H54 (cell line): ENCODE measurements at places on chromosomes 4 and X.

GRCh38 chr4:107835406-107835805 lies 10.7 kb downstream of the SGMS2 start:
- no peak for DNase-seq

GRCh38 chr4:155173371-155173770 lies 35.1 kb upstream of the NPY2R start:
- DNase-seq = no peak

DNA sequence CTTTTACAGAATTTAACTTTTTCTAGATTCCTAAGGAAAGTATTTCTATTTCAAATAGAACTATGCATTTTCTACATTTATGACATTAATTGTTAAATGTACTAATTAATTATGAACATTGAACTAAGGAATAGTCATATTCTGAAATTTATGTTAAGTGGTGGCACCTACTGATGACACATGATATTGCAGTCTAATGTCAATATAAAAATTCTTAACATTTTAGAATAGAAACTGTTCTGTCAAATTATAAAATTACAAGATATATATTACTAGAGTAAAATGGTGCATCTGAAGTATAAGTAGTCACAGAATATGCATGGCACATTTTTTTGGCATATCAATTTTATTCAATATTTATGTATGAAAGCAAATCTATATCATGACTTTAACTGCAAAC lies 40.2 kb upstream of the NDNF start:
- DNase-seq = no peak

GRCh38 chr4:125105561-125105960 lies 209.2 kb upstream of the FAT4 start:
- DNase-seq = no peak
